Osteoblast (primary cell): ENCODE measurements at places on chromosomes 16 and 17. TPM values are rescaled to one million over a fixed set of nuclear protein-coding genes. Genes with fewer than 3 reads are reported as not detected.

Gene MKS1
- total RNA-seq: 9.7 and 11.2 TPM in 2 replicates

Gene METTL22
- total RNA-seq: 24.5 and 46.0 TPM in 2 replicates

Gene TMEM114
- total RNA-seq: not detected in 2 replicates

Gene TM4SF5
- not detected in 2 replicates for total RNA-seq

Gene GINS2
- total RNA-seq: 1.2 and 1.8 TPM in 2 replicates

Gene ADORA2B
- total RNA-seq: 4.7 and 5.9 TPM in 2 replicates

DNA sequence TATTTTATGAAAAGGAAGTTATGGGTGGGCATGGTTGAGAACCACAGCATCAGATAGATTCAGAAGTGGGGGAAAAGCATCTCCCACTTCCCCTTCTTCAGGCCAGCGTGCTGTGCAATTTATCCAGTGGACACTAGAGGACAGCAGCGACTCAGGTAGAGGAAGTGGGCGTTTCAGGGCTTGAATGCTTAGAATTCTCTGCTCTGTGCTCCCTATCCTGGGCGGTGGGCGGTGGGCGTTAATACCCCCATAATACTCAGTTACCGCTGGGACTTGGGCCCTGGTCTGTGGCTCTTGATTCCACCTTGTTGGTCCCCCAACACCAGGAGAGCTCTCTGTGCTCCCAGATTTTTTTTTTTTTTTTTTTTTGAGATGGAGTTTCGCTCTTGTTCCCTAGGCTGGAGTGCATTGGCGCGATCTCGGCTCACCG, 3.7 kb upstream of the LYZL6 start:
- no peak for DNase-seq

DNA sequence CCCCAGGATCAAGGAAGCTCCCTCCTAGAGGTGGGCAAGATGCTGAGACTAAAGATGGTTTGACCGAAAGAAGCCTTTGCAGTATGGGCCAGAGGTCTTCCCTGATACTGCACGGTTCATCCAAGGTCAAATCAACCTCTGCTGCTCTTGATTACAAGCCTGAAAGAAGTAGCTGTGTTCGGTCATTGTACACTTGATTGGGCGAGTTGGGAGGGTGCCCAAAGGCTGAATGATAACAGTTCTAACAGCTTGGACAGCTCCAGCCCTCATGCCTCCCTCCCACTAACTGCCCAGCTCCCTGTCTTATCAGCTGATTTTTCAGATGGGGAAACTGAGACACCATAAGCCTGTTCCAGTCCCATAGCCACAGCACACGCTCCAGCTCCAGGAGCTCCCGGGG, 42.8 kb downstream of the ABCC12 start:
- DNase-seq: no peak

DNA sequence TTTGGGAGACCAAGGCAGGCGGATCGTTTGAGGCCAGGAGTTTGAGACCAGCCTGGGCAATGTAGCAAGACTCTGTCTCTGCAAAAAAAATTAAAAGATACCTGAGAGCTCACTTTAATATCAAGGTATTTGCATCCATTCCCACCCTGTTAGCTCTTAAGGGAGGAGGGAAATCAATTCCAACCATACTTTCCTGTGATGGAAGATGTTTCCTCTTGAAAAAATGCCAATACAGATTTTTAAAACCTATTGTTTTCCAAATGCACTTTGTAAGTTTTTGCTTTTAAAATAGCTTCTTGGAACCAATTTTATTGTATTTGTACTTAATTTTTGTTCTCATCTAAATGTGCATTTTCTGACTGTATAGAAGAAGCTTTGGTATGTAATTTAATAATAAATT, 49.2 kb downstream of the GOSR1 start:
- no peak for DNase-seq

DNA sequence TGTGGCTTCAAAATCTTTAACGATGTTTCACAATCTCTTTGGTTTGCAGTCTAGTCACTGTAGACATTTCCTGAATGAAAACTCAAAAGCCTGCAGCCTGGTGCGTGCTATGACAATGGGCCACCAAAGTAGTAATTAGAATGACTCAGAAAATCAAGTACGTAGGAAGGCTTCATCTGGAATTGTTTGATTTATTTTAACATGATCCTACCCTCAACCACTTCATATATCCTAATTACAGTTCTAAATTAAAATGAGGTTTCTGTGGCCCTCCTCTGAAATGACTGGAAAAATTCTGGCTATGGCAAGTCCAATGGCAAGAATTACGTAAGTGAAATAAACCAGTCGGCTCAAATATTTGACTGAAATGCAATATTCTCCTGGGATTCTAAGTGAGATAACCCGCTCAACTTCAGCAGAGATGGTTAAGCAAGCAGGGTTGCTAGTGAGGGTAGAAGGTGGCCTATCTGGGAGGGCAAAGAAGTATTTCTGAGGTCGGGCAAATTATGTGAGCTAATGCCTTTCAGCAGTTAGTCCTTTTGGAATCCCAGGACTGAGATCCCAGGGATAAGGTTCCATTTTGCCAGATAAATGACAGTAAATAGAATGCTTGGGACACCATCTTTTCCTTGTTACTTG, 145.6 kb upstream of the MYOCD start:
- no peak for DNase-seq

DNA sequence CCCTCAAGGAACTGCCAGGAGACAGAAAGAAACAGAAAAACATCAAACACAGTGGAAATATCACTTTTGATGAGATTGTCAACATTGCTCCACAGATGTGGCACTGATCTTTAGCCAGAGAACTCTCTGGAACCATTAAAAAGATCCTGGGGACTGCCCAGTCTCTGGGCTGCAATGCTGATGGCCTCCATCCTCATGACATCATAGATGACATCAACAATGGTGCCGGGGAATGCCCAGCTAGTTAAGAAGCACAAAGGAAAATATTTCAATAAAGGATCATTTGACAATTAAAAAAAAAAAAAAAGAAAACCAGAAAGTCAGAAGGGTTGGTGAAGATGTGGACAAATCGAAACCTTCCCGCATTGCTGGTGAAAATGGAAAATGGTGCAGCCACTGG, 14.9 kb upstream of the CHMP6 start:
- no peak for DNase-seq

GRCh38 chr17:38798614-38799500, 499 bp downstream of the PIP4K2B start:
- DNase-seq: peak; percentile 74

GRCh38 chr17:15650741-15651582, 31.5 kb upstream of the FBXW10B start:
- DNase-seq: no peak

GRCh38 chr17:78034429-78035091, 76.1 kb downstream of the TNRC6C start:
- no peak for DNase-seq

GRCh38 chr17:44828919-44829522, 1.1 kb downstream of the GJC1 start:
- peak; percentile 37 for DNase-seq

DNA sequence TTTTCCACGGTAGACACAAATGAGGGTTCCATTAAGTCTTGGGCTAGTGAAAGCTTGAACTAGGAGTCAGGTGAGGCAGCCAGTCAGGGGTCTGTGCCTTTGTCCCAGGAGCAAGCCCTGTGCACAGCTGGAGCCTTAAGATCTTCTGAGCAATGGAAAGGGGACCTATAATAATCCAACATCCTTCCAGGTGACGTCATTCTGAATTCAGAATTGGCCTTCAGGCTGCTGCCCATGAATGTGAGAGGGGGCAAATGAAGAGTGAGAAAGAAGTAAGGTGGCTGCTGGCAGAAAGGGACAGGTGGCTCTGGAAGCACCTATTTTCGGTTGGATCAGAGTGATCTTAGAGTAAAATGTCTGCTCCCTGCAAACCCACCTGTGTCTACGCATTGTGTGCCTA, 488.1 kb upstream of the CDH5 start:
- DNase-seq: no peak

- DNase-seq: no peak
Measured at GRCh38 chr16:81514568-81515258, 70.1 kb downstream of the CMIP start.

GRCh38 chr17:79045842-79046196, 21.9 kb downstream of the C1QTNF1 start:
- peak; percentile 93 for DNase-seq

GRCh38 chr16:12390644-12391043, 413.0 kb downstream of the CPPED1 start:
- DNase-seq: no peak

DNA sequence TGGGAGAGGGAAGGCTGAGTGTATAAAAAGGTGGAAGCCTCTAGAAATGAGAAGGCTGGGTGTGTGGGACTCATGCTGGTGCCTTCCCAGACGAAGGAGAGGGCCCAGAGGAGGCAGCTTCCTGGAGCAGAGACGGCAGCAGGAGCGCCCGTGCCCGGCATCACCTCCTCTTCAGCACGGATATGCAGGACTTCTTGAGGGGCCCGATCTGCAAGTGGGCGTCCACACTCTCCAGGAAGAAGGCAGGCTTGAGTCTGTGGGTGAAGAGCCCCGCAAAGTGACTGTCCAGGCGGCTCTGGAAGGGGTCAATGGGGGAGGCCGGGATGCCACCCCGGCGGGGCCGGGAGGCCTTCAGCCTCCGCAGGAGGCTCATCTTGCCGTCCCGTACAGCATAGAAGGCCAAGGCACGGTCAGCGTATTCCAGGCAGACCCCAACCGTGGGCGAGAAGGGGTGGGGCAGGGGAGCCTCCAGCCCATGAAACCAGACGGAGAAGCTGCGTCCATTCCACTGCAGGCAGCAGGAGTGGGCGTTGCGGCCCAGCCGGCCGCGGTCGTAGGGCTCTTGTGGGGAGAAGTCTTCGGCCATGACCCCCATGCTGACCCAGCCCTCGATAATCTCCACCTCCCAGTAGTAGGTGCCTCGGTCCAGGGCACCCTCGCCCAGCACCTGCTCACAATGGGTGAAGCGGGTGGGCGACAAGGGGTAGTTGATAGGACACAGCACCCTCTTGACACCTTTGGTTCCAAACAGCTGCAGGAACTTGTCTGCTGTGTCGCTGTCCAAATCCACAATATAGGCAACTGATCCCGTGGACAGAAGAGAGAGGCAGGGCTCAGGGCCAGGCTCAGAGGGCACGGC, 3.8 kb downstream of the TRIM47 start:
- peak; percentile 27 for DNase-seq

GRCh38 chr16:52562770-52563169, 15.8 kb upstream of the TOX3 start:
- no peak for DNase-seq

- peak; percentile 84 for DNase-seq
Measured at GRCh38 chr16:25210758-25211157, 6.0 kb upstream of the AQP8 start.

DNA sequence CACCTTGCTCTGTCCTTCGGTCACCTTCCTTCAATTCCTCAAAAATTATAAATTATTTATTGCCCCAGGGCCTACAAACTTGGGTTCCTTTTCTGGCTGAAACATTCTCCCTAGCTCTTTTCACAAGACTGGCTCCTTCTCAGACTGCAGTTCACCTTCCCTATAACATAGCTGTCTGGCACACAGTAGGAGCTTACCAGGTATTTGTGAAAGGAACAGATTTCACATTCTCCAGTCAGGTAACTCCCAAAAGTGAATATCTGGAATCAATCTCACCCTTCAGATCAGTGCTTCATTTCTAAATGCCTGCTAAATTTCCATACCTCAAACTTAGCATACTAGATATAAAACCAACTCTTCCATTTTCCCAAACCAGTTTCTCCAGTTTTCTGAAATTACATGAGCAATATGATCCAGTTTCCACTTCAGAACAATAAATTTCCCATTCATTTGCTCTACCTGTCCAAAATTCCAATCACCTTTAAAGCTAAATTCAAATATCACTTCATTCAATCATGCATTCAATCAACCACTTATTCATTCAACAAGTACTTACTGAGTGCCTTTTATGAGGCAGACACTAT, 6.1 kb downstream of the RFFL start:
- no peak for DNase-seq
